ENCODE measurements at places on chromosomes 6 and 20.

DNA sequence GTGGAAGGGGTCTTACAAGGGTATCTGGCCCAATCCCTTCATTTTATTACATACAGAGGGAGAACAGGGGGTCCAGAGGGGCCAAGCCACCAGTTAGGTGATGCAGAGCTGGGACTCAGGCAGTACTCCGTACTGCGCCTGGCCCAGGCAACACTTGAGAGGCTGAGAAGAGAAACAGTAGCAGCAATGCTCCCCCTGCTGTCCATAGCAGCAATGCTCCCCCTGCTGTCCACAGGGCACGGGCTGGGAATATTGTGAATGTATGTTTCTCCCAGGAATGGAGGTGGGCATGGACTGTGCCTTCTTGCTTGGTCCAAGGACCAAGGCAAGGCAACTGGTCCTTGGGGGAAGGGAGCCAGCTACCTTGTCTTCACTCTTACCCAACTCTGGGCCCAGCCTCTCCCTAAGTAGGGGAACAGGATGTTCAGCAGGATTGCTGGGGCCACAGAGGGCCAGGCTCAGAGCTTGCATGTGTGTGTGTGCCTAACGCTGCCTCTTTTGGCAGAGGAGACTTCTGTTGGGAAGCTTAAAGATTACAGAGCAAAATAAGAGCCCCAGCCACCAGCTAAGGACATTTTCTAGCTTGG is 14.8 kb upstream of the FAM83C start:
- DNase-seq = no peak

DNA sequence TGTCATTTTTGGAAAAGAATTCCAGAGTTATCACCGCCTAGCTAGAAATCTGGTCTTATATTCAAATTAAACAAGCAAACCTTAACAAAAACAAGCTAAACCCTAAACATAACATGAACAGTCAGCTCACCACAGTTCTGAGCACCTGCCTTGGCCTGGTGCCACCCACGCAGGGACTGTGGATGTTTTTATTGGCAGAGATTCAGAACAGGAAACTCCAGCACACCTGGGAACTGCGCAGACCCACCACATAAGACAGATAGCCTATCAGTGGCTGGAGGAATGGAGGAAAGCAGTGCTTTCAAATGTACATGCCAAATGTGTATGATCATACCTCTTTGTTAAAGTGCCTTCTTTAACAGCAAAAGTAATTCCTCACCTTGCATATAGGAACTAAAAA is 8.9 kb downstream of the SLC16A10 start:
- DNase-seq = no peak

DNA sequence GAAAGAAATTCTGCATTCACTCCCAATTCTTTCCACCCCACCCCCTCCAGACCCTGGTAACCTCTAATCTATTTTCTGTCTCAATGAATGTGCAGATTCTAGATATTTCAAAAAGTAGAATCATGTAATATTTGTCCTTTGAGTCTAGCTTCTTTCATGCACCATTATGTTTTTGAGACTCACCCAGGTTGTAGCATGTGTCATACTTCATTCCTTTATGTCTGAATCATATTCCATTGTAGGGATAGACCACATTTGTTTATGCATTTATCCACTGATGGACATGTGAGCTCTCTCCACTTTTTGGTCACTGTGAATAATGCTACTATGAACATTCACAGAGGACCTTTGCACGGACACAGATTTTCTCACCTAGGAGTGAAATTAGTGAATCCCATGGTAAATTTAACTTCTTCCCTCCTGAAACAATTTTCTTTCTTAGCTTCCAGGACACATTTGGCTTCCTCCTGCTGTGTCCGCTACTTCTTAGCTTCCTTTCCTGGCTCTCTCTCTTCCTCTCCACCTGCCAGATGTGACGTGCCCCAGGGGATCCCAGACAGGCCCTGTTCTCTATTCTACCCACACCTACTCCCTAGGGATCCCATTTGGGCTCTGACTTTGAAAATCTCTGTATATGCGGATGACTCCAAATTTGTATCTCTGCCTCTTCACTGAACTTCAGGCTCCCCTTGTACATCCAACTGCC is 24.1 kb upstream of the ARFGEF2 start:
- DNase-seq = no peak

GRCh38 chr6:6105472-6106036 is 98.8 kb upstream of the NRN1 start:
- no peak for DNase-seq

DNA sequence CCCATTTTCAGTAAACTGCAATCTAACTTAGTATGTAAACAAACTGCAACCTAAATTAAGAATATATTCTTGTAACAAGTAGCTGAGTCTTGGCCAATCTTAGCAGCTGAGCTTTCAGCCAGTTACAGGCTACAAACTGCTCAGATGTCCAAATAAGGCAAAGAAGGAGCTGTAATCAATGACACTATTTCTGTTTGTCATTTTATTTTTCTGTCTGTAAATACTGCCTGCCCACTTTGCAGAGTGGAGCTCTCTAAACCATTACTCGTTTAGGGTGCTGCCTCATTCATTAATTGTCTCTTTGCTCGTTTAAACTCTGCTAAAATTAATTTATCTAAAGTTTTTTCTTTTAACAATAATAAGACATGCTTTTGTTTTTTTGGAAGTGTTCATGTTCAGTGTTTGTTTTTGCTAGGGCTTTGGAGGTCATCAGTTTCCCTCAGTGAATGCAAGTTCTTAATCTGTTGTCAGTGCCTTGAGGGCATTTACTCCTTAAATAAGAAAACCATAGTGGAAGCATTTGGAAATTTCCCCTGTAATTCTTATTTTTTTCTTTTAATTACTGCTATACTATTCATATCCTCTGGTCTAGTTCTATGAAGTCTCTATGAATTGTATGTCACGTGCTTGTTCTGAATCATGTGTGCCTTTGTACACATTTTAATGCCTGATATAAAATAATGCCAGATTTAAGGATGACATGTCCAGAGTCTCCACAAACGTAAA is 3.6 kb upstream of the PRL start:
- DNase-seq = no peak

GRCh38 chr20:43942667-43943285 is 28.1 kb downstream of the TOX2 start:
- no peak for DNase-seq

DNA sequence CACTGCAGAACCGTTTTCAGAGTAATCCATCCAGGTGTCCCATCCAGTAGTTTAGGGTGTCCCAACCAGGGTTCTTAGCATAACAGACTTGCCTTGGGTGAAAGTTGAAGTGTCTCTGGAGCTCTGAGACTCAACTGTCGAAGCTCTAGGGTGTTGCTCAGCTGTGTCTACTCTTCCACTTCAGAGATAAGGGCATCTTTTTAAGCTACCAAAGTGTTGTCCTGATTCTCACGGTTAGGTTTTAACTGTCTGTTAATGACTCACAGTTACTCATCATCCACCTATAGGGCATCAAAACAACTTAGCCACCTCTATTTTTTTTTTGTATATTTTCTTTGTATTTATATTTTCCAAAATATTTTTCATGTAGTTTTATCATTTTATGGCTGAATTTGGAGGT is 36.9 kb upstream of the TBX18 start:
- no peak for DNase-seq

GRCh38 chr6:114055763-114056162 is 84.8 kb upstream of the HDAC2 start:
- no peak for DNase-seq

GRCh38 chr20:48714764-48715163 is 113.0 kb downstream of the PREX1 start:
- no peak for DNase-seq

DNA sequence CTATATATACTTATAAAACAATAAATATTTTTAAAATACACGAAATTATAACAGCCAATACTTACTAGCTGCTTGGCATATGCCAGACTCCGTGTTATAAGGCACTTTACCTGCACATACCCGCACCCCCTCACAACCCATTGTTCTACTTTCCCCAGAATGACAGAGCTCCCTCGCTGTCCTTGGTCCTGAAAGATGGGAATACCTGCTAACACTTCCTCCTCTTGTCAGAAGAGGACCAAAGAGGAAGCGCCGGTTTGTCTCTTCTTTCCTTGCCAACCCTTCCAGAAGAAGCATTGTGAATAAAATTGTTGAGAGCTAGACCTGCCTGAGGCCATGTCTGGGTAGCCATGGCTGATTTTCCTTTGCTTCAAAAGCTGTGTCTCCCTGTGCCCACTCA is 149.3 kb downstream of the PTPRT start:
- no peak for DNase-seq

GRCh38 chr6:7550433-7550801 is 8.9 kb downstream of the DSP start:
- DNase-seq = no peak

GRCh38 chr6:16741112-16742016 is 19.9 kb downstream of the ATXN1 start:
- no peak for DNase-seq

DNA sequence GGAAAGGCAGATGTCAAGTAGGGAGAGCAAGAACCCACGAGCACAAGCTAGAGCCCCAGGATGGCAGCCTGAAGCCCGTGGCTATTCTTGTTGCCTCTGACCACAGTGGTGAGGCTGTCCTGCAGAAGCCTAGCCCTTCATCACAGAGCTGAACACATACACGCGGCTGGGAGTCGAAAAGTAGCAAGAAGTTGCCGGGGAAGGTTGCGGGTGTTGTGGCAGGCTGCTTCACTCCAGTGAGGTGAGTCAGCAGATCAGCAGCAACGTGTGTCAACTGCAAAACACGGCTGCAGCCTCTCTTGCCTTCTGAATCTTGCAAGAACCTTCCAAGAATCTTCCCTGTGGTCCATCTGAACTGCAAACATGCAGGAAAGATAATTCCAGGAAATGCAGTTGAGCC is 10.6 kb upstream of the STX16 start:
- no peak for DNase-seq

GRCh38 chr20:44580581-44581268 is 1.7 kb upstream of the PKIG start:
- no peak for DNase-seq

GRCh38 chr6:154605178-154605881 is 94.8 kb upstream of the CNKSR3 start:
- no peak for DNase-seq

- no peak for DNase-seq
Measured at GRCh38 chr20:8254911-8255582, 123.0 kb downstream of the PLCB1 start.

DNA sequence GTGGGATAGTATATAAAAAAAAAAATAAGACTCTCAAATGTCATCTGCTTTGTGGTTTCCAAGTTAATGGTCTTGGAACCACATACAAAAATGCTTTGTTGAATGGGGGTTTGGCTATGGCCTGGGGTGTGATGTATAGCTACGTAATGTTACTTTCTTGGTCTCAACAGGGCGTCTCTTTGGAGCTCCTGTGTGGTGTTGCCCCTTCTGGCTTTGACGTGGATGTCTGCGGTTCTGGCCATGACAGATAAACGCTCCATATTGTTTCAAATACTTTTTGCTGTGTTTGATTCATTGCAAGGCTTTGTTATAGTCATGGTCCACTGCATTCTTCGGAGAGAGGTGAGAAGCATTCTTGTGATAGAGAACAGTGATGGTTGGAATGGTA is 457.7 kb downstream of the LMBRD1 start:
- DNase-seq = no peak

GRCh38 chr6:128731249-128732165 is 151.4 kb upstream of the LAMA2 start:
- DNase-seq = no peak

DNA sequence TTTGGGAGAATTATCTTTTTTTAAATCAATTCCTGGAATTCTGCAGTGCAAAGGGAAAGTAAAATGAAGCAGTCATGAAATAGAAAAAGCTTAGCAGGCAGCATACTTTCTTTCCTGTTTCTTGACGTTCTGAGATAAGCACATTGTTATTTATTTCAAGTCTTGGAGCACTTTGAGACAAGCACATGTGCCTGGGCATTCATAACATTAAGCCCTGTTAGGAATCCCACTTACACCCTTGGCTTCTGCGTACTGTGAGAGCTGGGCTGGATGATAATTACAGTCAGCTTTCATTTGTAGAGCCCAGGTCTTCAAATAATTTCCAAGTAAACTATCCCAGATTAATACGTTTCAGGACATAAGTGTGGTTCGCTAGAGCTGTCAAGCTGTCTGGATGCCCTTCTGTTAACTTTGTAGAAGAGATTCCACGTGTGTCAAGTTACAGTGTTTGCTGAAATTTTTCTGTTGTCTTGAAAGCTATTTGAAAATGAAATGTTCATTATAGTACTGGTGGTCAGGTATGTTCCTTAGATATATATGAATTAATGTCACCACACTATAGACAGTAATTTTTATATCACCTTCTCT is 8.9 kb downstream of the FARS2 start:
- DNase-seq = no peak

DNA sequence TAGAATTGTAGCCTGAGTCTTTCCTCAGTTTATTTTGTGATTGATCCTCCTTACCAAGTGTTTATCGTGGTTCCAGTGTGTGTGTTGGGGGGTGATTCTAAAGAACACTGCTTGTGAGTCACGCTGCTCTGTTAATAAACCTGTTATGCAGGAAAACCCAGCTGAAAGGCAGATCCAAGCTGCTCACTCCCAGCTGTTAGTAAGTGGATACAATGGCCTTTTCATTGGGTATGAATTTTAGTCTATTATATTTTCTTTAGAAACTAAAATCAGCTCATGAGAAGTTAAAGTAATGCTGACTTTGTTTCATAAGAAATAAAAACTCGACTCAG is 12.2 kb upstream of the DSTN start:
- no peak for DNase-seq

GRCh38 chr6:163532526-163533078 is 118.1 kb downstream of the QKI start:
- no peak for DNase-seq
